IPS-NIHi11 (cell line): ENCODE measurements at places on chromosomes 4 and X.
A peak's percentile ranks its signal among the peaks of the same experiment; 100 is the strongest.

DNA sequence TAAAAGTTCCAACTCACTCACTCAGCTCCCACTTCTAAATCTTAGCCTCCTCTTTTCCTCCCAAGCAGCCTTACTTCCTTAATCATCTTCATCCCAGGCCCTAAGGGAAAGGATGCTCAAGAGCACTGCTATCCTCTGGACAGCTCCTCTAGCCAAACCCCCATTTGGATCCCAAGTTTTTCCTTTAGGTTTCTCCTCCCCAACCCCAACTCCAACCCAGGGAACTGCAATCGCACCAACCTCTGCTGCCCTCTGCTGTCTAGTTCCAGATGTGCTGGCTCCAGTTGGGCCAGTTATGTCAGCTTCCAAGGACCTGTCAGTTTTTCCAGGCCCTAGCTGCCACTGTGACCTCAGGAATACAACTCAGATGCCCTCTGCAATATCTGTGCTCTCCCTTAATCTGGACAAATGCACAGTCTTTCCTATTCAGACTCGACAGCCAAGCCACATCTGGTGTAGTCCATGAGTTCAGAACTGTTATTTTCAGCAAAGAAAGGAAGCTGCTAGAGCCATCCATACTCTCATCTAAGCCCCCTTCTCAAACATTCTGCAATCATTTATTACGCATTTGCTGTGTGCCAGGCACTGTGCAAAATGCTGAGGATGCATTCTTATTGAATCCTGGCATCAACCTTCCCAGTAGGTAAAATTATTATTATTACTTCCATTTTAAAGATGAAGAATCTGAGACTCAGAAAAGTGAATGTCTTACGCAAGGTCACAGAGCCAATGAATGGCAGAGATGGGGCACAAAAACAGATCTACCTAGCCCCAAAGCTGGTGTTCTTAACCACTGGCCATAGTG lies 12.3 kb upstream of the XPNPEP2 start:
- peak; percentile 60 for DNase-seq

GRCh38 chr4:106914223-106914622 lies 121.9 kb downstream of the DKK2 start:
- DNase-seq: no peak

DNA sequence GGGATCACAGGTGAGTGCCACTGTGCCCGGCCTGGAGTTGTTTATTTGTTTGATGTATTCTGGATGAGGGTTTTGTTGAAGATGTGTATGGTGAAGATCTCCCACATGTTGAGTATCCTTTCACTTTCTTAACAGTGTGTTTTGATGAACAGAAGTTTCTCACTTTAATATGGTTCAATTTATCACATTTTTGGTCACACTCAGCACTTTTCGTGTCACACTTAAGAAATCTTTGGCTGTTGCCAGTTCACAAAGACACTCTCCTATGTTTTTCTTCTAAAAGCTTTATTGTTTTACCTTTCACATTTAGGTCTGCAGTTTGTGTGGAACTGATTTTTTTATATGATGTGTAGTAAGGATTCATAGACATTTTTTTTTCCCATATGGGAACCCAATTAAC lies 16.6 kb upstream of the ZNF185 start:
- DNase-seq: no peak

GRCh38 chr4:16573739-16574138 lies 324.7 kb downstream of the LDB2 start:
- DNase-seq: no peak

DNA sequence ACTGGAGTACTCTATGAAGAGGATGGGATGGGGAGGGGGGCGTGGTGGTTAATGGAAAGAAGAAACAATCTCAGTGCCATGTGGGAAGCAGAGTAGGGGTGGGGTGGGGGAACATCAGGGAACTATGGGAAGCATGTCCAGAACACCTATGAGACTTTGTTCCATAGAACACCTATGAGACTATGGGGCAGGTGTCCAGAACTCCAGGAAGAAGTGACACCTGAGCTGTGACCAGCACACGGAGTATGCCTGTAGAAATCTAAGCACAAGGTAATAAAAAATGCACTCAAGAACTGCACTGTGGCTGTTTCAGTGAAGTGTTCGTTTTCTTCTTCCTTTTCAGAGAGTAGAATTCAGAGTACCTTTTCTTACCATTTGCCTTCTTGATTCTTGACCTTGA lies 704.8 kb upstream of the TENM3 start:
- DNase-seq: no peak

DNA sequence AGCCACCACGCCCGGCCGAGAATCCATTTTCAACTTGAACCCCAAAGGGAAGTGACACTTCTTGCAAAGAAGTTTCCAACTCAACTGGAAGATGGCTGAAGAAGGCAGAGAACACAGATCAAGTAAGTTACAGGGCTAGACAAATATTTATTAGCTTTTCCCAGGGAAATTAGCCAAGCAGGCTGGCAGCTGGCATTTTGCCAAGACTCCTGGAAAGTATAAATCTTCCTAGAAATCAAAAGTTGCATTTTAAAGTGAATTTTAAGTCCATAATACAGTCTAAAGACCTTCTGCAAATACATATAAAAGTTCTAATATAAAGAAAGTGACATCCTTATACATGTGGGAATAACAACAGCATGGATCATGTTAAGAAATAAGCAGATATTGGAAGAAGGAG lies 3.4 kb upstream of the MRPL1 start:
- no peak for DNase-seq

DNA sequence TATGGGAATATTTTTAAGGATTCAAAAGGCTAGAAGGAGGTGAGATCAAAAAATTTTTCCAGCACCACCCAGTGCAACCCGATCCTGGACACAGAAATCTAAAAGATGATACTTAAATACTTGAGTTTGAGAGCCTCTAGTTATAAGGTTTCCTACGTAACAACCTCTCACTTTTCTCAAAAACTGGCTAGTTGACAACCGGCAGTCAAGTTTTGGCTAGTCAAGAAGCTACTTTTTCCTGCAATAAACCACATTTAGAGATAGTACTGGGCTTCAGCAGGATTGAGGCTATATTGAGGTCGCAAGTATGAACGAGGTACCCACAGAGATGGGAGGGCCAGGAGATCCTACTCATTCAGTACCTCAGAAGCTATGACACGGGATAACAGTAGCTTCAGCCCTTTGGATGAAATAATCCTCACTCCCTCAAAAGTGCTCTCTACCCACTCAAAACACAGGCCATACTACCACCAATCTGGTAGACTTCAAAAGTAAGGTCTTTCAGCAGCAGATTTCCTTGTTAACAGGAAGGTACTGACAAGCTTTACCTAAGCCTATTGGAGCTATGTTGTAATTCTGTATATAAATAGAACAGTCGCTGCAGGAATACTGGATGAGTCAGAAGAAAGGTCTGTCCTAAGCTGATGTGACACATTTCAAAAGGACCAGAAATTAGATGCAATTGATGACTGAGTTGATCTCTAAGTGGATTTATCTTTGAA lies 1.5 kb upstream of the TSPAN5 start:
- DNase-seq: no peak

DNA sequence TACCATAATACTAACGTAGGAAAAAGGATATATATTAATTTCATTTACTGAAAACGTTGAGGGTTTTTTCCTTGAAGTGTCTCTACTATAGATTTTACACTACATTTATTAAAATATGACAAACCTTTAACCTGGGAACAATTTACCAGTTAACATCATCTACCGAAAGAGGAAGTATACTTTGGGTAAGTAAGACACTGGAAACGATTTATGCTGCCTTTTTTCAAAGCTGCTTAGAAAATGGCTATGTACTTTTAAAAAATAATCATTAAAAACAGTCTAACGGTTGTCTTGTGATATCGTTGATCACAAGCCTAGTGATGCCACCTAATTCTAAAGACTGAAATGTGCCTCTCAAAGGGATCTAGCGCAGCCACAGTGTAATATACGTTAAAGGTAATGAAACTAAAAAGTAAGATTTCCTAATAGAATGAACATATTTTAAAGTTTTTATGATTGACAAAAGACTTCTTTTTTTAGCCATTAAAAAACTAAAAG lies 50.4 kb downstream of the STX18 start:
- no peak for DNase-seq

GRCh38 chr4:75892508-75892907 lies 9.7 kb downstream of the PPEF2 start:
- peak; percentile 67 for DNase-seq

GRCh38 chrX:82757614-82758013 lies 750.5 kb upstream of the POU3F4 start:
- no peak for DNase-seq

- peak; percentile 15 for DNase-seq
Observed at GRCh38 chrX:134821370-134821769, 163.1 kb upstream of the PLAC1 start.

DNA sequence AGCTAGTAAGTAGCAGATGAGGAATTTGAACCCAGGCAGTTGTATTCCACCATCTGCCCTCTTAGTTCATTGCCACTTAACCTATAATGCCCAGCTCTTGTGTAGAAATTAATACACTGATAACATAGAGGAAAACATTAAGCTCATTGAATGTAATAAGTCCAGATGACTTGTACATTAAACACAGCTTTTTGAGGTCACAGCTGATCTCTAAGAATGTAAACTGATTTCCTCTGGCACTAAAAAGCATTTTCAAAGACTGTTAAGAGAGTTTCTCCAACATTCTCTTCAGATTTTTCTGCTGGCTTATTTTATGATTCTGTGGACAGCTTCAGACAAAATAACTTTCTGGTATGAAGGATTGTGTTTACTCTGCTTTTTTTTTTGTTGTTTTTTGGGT lies 42.7 kb downstream of the HPRT1 start:
- no peak for DNase-seq

- no peak for DNase-seq
Observed at GRCh38 chr4:172666711-172667368, 501.8 kb upstream of the GALNT7 start.

- no peak for DNase-seq
Observed at GRCh38 chr4:153023692-153024394, 87.7 kb downstream of the FHDC1 start.

GRCh38 chrX:13752646-13753045 lies 18.1 kb downstream of the OFD1 start:
- DNase-seq: no peak

DNA sequence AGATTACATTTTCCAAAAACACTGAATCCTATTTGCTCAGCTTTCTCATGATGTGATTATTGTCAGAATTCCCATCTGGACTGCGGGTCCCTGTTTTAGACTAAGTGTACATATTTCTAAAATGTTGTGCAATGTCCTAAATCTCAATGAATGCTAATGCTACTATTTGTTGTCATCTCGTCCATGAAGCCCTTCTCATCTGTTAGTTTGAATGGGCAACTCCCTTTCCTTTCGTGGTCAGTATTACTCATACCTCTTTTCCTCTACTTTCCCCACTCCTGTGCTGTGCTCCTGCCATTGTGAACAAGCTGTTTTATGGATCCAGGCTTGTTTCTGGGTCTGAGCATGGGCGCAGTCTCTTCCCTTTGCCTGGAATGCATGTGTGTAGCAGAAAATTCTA lies 91.0 kb downstream of the MID1 start:
- DNase-seq: no peak

DNA sequence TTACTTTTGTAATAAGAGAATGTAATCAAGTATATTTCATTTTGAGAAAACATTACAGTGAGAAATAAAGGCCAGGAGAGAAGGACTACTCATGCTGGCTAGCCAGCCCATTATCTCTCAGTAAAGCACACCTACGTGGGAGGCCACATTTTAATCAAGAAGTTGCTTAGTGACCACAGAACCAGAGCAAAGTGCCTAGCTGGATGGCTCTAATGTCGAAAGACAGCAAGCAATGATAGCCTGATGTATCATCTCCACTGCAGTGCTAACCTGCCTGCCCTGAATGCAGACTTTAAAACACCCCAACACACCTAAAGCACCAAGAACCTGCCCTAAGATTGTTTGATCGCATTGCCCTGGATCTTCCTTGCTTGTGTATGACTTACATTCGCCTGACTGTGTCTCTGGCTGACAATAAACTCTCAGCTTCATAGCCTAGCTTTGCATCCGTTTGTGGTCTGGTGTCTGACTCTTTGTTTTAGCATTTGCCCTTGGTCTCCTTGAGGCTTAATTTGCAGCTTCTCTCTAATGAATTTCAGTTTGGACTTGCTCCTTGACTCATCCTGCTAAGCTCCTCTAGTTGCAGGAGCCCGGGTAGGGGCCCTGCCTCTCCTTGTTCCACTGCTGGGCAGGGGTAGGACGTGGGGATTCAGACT lies 31.4 kb upstream of the SOWAHD start:
- DNase-seq: no peak

GRCh38 chrX:45850775-45851433 lies 650.2 kb upstream of the DIPK2B start:
- DNase-seq: peak; percentile 17

DNA sequence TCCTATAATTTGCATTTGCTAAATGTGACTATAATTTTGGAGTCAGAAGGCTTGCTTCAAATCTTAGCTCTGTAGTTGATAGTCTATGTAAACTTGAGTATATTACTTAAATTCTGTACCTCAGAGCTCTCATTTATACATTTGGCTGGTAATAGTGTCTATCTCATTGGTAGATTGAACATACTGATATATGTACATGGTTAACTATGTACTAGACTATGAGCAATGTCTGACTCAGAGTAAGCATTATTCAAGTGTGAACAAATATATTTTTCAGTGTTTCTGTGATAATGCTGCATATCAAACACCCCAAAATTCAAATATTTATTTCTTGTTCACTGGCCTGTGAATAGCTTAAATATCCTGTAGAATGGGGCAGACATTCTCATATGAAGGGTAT lies 1568.9 kb upstream of the PABPC4L start:
- no peak for DNase-seq

DNA sequence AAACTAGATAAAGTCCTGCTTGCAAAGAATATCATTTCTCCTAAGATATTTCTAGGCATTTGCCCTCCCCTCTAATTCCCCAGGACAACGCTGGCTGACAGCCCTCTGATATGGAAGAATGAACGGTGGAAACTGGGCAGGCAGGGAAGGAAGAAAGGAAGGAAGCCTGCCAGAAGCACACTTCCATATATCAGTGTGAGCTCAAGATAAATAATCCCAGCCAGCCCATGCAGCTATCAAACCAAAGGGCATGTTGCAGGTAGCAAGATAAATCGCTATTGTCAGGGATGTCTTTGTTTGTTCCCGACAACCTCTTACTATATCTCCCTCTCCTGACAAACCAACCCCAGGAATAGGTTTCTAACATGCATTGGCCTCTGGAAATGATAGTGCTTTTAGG lies 412.8 kb downstream of the HNRNPD start:
- DNase-seq: no peak

DNA sequence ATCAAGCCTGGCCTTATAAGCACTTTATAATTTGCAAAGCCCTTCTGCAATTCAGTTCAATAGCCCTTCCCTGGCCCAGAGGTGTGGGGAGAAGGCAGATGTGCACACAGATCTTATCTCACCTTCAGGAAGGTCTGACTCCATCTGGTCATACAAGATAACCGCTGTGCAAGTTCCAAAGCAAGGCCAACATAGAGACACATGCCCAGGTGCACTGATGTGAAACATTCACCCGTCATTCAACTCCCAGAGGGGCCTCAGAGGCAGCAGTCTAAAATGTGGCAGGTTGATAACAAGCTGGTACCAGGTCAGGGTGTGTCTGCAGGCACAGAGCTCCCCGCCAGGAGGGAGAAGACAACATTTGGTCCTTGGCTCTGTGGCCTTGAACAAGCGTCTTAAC lies 10.9 kb upstream of the WFS1 start:
- no peak for DNase-seq

GRCh38 chr4:56261027-56261426 lies 126.3 kb downstream of the AASDH start:
- no peak for DNase-seq
